NCI-H1092 treated with DMSO at 0.1 percent for 48 hours (cell line): ENCODE measurements at places on chromosomes 3 and 15.

DNA sequence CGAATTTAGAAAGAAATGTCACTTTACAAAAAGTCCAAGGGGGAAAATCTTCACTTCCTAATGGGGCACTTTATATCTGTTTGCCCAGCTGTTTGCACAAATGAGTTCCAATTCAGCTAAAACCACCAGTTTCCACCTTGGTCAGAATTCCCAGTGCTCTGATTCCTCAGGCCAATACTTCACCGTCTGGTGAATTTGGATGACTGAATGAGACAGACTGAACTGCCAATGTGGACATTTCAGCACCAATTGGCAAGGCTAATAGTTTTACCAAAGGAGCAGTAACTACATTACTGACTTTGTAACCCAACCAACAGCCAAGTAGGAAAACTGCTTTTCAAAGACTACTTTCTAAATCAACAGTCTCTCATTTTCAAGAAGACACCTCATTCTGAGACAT lies 51.8 kb downstream of the ABI3BP start:
- DNase-seq = no peak

DNA sequence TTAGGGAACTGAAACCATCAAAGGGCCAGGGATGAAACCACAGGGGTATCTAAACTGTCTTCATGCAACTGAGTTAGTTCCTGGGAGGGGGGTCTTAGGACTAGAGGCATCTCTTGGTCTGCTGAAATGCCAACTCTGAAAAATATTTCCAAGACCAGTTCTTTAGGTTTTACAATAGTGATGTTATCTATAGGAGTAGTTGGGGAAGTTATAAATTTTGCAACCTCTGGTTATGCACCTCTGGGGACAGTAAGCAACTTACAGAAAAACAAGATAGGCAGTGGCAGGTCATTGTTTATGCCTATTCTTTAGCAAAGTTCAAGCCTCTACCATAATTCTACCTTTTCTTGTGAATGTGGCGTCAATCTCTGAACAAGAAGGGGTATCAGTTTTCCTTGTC lies 60.5 kb upstream of the MINAR1 start:
- DNase-seq = no peak

DNA sequence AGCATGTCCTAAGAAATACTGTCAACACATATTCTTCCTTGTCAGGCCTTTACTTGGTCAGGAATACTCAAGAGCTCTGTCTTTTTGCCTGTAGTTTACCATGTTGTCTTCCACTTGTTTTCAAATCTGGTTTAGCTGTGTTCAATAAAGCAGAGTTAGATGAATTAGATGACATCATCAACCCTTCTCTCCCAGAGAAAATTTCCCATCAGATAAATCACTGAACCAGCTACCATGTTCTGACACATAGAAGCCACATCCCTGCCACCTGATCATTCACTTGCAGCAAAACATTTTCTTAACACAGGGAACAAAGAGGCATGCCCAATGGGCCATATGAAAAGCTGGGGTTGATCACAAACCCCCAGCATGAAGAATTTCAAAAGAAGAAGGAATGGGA lies 42.1 kb downstream of the TERC start:
- no peak for DNase-seq

DNA sequence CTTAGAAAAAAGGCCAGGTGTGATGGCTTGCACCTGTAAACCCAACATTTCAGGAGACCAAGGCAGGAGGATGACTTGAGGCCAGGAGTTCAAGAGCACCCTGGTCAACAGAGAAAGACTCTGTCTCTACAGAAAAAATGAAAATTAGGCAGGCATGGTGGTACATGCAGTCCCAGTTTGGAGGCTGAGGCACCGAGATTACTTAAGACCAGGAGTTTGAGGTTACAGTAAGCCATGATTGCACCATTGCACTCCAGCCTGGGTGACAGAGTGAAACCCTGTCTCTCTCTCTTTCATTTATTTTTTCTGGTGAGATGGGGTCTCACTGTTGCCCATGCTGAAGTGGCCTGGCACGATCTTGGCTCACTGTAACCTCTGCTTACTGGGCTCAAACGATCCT lies 24.7 kb downstream of the IP6K1 start:
- DNase-seq = no peak

DNA sequence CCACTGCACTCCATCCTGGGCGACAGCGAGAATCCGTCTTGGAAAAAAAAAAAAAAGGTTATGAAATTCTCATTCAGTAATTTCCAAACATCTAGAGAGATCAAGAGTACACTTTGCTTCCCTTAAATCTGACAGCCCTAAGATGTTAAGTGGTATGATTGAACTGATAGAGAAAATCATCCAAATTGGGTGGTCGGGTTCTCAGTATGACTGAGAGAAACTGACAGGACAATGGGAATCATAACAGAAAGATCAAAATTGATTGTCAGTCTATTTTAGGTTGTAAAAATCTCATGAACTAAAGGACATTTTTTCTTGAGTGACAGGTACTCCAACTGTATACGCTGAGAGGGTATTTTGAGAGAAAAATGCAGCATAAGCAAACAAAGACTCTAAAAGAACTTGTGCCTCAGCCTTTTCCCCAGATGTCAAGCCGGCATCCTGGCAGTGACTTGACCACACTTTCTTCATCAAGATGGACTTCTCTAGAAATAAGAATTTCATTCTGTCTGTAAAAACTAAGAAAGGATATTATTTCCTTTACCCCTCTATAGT lies 65.8 kb downstream of the MYO5A start:
- no peak for DNase-seq

- DNase-seq = no peak
Observed at GRCh38 chr3:125051715-125052581, 3.8 kb downstream of the HEG1 start.

DNA sequence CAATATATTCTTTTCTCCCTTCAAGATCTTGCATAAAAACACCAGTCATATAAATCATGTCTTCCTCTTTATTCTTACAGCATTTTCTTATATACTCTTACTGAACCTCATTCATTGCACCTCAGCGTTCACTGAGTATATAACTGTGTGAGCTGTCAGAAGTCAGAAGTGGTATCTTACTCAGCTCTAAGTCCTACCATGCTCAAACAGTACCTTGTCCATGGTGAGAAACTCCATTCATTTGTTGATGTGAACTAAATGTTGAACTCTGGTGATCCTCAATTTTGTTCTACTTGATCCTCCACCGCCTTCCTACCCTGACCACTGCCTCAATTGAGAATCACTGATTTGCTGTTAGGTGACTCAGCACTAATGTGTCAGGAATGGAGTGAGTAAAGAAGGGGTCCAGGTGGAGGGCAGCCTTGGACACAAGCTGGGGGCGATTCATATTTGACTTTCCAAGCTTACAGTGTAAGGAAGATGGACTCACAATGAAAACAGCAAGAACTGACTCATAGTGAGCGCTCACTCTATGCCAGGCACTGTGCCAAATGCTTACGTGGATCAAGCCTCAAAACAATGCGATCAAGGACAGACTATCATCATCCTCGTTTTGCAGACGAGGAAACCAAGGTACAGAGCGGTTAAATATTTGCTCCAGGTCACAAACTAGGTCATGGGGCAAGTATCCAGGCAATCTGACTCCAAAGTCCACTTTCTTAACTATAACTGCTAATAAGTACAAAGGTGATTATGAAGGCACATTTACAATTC lies 13.5 kb upstream of the ZFYVE19 start:
- DNase-seq = no peak

DNA sequence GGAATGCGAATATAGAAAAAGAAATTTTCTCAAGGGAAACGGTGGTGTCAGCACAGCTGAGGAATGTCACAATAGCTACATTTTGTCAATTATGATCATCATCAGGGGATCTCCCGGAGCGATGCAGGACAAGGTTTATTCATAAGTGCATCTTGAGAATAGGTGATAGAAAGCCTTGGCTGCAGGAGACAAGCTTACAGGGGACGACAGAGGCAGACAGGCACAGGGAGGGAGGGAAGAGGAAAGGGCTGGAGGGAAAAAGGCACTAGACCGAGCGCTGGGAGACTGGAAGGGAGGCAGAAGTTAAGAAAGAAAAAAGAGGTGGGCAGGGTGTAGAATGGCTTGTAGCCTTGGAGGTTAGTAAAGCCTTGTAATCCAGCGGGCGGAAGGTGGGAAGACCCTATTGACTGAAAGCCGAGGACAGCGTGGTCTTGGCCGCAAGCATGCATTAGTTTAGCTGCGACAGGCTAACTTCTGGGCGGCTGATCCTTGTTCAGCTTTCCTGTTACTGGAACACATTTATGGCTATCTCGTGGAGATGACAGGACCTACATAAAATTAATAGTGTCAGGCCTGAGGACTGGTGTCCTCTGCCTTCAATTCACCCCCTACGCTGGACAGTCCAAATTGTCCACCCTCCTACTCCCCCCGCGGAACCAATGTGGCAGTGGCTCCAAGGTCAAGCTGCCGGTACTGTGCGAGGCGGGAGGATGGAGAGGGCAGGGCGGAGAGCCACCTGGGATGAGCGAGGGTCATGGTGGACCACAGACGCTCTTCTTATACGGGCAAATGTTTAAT lies 1.4 kb upstream of the NECTIN3 start:
- no peak for DNase-seq

DNA sequence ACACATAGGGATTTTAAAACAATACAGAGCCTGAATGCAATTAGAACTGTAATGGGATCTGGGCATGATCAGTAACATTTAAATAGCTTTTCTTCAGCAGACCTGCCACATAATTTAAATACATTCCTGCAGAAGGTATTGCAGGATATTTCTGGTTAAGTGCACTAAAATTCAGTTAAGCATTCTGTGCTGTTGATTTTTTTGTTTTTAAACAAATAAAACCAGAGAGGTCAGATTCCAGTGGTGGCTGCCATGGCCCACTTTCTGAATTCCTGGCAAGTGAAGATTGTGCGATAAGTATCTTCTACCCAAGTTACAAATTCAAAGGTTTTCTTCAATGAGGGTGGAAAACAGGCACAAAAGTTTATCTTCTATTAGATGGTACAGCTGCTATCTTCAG lies 98.7 kb downstream of the RAP2B start:
- DNase-seq = no peak

- DNase-seq = peak; percentile 44
Observed at GRCh38 chr3:140859592-140860336, 81.9 kb upstream of the SLC25A36 start.

DNA sequence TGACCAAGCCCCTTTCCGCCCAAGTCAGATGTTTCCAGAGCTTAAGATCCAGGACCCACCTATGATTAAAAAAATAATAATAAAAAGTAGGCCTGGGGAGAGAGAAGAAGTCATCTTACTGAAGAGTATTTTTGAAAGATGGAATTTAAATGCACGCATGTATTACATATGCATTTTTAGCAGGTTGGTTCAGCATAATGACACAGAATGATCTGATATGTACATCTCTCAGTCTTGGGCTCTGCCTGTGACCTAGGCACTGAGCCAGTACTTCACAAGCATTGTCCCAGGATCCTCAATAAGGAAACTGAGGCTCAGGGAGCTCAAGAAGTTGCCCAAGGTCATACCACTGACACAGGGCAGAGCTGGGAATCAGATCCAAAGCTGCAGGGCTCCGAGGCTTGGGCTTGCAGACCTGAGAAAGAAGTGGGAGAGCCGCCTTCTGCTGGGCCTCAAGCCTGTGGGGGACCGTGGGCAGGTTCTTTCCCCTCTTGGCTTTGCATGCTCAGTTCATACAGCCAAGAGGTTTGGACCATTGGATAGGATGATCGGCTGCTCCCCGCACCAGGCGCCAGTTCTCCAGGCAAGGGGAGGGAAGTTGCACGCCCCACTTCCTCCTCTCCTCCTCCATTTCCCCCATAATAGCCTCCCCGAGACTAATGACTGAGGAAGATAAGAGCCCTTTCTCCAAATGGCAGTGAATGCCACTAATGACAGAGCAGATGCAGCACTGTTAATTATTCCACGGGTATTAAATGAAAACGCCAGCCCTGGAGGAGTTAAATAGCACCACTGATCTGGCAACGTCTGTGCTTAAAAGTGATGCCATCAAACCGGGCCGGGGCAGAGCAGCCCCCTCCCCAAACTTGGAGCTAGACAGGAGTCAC lies 6.9 kb downstream of the SLC6A1 start:
- no peak for DNase-seq

DNA sequence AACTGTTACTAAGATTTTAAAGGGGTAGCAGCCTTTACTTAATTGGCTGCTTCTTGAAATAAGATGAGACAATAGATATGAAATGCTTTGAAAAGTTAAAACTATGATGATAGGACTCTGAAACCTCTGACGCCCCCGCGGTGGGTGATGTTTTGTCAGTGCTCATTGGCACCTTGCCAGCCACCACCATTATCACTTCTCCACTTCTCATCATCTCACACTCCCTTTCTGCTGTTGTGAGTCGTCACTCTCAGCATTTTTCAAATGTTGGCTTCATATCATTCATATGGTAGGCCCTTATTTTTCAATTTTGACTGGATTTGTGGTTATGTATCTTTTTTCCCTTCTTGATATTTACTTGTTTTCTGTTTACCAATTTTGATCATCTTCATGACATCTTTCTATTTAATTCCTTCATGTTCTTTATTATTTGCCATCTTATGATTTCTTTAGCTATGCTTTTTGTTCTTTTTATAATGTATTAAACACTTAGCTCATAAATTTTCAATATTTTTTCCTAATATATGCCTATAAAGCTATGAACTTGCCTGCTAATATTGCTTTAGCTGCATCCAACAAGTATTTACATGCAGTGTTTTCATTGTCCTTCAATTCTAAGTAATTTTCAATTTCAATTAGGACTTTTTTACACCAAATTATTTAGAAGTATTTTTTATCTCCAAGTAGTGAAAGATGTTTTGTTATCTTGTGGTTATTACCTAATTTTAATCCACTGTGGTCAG lies 30.3 kb upstream of the SKOR1 start:
- no peak for DNase-seq

DNA sequence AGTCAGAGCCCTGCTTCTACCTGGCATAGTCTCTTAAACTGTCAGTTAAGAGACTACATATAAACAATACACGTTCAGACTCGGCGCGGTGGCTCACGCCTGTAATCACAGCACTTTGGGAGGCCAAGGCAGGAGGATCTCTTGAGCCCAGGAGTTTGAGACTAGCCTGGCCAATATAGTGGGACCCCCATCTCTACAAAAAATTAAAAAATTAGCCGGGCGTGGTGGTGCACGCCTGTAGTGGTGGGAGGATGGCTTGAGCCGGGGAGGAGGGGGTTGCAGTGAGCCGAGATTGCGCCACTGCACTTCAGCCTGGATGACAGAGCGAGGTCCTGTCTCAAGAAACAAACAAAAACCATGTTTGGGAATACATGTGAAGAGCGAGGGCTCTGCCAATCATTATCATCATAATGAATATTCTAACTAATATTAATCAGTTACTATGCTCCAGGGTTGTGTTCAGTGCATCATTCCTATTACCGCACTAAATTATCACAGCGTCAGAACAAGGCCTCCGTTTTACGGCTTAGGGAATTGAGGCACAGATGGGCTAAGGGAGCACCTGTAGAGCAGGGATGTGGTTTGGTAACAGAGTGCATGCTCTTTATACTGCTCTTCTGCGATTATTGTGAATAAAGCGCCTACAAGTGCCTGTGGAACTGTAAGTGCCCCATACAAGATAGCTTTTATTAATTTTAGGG lies 844 bp upstream of the UQCC5 start:
- peak; percentile 7 for DNase-seq

- no peak for DNase-seq
Observed at GRCh38 chr3:18201315-18201714, 223.8 kb downstream of the SATB1 start.
